ENCODE measurements at places on chromosomes 2 and 18. TPM values are rescaled to one million over a fixed set of nuclear protein-coding genes. Genes with fewer than 3 reads are reported as not detected.

The MC4R gene
- 0.02 TPM for polyA plus RNA-seq

The HNMT gene
- polyA plus RNA-seq: 62.2 TPM

The ZSWIM2 gene
- polyA plus RNA-seq: not detected

The GALNT13 gene
- polyA plus RNA-seq: 0.57 TPM
